ENCODE measurements at places on chromosomes 13 and 19.

- DNase-seq, result peak; percentile 17
Measured at GRCh38 chr13:97261254-97262005, 39.3 kb downstream of the MBNL2 start.

DNA sequence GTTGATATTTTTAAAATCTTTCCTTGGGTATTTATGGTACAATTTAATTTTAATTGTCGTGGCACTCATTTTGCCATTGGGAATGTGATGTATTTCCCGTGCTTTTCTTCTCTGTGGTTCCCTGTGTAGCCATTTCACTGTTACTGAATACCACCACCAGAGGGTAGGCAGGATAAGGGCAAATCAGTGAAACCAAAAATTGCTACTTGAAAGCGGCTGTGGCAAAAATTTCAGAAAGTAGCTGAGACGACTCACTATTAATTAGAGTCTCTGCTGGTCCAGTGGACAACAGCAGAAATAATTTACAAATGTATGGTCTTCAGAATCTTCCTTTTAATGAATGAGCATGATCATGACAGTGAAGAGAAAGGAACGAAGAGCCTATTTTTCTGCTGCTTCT, 34.4 kb upstream of the MIR17HG start:
- DNase-seq, result no peak

DNA sequence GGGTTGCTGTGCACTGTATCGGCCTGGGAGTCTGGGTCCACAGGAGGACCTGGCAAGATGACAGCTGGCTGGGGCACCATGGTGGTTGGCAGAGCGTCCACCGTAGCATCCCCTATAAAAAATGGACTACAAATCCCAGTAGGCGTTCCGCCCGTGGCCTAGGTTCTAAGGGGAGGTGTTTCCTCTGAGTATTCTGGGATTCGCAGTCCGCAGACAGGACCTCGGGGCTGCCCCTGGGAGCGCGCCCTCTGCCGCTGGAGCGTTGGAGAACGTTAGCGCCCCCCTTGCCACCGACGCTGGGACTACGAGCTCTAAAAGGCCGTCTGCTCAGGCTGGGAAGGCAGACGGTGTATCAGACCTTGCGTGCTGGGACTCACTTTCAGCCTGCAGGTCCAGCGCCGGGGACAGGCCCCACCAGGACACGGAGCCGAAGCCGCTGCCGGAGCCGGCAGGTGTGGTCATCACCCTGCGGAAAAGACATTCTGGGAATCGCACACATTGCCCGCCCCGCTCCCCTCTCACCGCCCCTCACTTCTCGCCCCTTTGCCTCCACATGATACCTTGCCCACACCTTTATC, 372 bp downstream of the DNAAF3 start:
- peak; percentile 25 for DNase-seq

DNA sequence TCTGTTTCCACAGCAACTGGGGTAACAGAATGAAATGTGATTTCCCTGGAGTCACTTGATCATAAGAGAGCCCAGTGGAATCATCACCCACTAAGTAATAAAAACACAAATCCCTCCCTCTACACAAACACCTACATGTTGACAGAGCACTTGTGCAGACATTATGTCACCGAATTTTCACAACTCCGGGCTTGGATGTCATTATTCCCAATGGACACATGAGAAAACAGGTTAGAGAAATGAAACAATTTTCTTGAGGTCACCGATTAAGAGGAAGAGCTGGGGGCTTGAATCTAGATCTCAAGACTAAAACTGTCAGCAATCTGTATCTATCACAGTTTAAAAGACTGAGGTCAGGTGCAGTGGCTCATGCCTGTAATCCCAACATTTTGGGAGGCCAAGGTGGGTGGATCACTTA, 3.1 kb downstream of the XRCC1 start:
- DNase-seq, result no peak

- no peak for DNase-seq
Measured at GRCh38 chr13:111212517-111212873, 97.4 kb downstream of the ARHGEF7 start.

- no peak for DNase-seq
Measured at GRCh38 chr13:46116653-46117502, 12.0 kb upstream of the CPB2 start.

GRCh38 chr13:23271331-23271730, 90.6 kb downstream of the SGCG start:
- no peak for DNase-seq

DNA sequence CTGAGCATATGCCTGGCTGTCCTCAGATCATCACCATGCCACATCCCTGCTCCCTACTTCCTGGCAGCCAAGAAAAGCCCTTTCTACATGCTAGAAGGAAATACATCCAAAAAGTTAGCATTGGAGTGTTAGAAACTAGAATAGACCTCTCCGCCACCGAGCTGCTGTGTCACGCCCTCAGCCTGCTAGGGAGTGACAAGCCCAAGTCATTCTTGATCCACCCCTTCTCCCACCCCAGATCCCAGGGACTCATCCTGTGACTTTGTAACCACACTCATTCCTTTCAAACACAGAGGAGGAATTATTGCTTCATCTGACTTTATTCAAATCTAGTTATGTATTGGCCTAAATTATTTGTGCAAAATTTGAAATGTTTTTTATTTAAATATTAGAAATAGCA, 45.3 kb downstream of the POLR1D start:
- DNase-seq, result no peak

DNA sequence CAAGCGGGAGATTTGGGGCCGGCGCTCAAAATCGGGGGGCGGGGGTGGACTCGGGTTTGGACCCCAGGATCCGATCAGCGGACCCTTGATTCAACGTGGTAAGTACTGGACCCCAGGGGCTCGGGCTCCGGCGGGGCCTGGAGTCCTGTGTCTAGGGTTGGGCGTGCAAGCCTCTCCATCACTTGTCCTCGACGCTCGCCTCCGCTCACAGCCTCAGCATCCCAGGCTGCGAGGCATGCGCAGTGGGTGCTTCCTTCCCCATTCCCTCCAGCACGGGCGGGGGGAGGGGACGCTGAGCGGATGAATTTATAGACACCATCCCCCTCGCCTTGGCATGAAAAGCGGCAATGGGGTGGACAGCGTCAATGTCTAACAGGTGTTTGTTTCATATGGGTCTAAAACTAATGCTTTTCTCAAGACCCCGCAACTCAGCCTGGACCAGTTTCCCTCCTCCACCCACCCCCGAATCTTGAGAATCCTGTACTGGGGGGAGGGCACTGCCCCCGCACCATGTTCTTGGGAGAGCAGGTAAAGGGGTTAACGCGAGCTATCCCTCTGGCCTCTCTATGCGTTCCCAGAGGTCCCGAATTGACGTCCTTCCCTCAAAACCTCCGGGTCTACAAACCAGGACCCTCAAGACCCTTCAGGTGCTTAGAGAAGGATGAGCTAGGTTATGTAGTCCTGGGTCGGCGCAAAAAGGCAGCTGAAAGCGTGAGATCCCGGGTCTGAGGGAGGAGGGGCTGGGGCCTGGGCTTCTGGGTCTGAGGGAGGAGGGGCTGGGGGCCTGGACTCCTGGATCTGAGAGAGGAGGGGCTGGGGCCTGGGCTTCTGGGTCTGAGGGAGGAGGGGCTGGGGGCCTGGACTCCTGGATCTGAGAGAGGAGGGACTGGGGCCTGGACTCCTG, 579 bp downstream of the CPT1C start:
- no peak for DNase-seq

- no peak for DNase-seq
Measured at GRCh38 chr19:1913781-1914577, 8.8 kb downstream of the ADAT3 start.

DNA sequence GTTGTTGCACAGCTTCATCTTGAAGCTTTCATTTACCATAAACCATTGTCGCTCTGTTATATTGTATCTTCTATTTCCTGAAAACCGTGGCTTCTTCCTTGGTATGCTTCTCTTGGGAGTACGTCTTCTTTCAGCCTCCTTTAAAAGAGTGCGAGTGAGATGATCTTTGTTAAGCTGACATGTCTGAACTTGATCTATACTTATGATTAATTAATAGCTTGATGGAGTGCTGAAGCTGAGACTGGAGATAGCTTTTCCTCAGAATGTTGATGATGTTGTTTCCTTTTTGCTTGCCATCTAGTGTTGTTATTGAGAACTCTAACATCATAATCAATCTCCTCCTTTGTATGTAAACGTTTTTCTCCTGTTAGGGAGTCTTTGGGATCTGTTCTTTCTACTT, 529.3 kb upstream of the SPRY2 start:
- DNase-seq, result no peak

Data from T-cell (primary cell).